ENCODE measurements at places on chromosomes 3 and 15. TPM values are rescaled to one million over a fixed set of nuclear protein-coding genes. Genes with fewer than 3 reads are reported as not detected.

DNA sequence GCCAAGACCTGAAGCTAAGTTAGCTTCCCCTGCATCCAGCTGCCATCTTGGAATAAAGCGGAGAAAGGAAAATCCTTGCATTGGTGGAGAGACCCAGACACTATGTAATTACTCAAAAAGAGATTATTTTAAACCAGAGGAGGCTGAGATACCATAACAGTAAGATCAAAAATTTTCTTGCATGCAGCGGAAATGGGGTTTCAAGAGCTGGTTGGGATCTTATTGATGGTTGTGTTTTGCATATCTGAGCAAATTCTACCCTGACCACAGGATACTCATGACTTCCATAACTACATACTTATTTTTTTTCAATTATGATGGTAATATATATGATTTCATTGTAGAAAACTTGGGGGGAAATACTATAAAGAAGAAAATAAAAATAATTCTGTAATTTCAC, 17.5 kb downstream of the TMEM158 start:
- H3K4me1 ChIP-seq: peaks cover 6% of the 10 kb centered on the region
- no peak overlapping the region for H3K4me3 ChIP-seq
- DNase-seq: no peak
- H3K27me3 ChIP-seq: no peaks in the 10 kb centered on the region
- H3K36me3 ChIP-seq: no peaks in the 10 kb centered on the region

The STARD9 gene
- 1.8 TPM for total RNA-seq

- H3K4me1 ChIP-seq: no peaks in the 10 kb centered on the region
- H3K36me3 ChIP-seq: no peaks in the 10 kb centered on the region
- no peak overlapping the region for H3K4me3 ChIP-seq
- no peaks in the 10 kb centered on the region for H3K27me3 ChIP-seq
- H3K27ac ChIP-seq: no peak overlapping the region
Measured at GRCh38 chr3:721086-721485, 371.7 kb upstream of the CNTN6 start.

- no peak for DNase-seq
- H3K4me1 ChIP-seq: peaks cover 5% of the 10 kb centered on the region
- H3K36me3 ChIP-seq: no peaks in the 10 kb centered on the region
- no peak overlapping the region for H3K27ac ChIP-seq
- no peaks in the 10 kb centered on the region for H3K27me3 ChIP-seq
Measured at GRCh38 chr3:108293858-108294257, 2.5 kb upstream of the HHLA2 start.

DNA sequence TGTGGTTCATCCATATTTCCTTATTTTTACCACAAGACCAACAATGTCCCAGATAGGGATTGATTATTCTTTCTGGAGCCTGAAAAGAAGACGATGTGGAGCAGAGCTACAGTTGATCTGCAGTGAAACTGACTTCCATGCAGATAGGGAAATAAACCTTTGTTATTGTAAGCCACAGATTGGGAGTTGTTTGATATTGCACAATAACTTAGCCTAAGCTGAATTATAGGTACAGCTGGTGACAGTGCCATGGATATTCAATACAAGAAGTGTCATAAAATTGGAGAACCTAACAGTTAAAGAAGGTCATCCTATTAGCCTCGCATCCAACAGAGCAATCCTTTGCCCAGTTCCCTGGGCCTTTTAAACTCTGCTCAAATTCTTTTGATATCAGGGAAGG, 367.7 kb upstream of the PPP2R3A start:
- no peak overlapping the region for H3K4me3 ChIP-seq
- no peaks in the 10 kb centered on the region for H3K4me1 ChIP-seq
- DNase-seq: no peak
- H3K27me3 ChIP-seq: no peaks in the 10 kb centered on the region

DNA sequence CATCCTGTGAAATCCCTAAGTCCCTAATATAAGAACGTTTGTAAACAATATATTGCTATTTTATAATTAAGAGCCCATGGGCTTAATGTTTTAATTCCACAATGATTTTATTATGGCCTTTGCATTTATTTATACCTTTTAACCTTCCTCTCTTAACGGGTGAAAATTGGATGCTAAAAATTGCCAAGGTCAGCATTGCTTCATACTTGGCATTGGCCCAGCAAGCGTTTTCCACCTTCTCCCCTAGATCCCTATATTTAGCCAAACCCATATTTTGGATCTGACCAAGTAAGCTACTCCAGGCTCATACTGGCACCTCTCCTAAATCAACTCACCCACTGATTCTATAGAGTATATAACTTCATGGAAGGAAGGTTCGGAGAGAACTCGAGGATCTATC, 188.0 kb upstream of the NR2F2 start:
- no peak for DNase-seq
- no peak overlapping the region for H3K4me3 ChIP-seq
- H3K27me3 ChIP-seq: no peaks in the 10 kb centered on the region
- peaks cover 8% of the 10 kb centered on the region for H3K4me1 ChIP-seq
- H3K27ac ChIP-seq: no peak overlapping the region

DNA sequence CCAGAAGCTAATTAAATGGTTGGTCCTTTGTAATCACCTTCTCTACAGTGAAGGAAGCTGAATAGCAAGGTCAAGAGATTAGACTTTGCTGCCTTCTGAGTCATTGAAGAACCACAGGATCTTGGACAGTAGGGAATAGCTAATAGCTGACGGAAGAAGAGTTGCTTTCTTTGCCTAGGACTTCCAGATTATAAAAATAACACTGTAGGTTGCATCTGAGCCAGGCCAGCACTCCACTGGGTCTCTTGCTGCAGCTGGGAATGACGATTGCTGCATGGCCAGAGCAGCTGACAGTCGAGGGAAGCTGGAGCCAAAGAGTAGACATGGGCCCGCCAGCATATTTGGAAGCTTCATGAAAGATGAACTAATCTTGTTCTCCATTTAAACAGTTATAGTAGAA, 81.5 kb upstream of the KCNMB2 start:
- no peak overlapping the region for H3K4me3 ChIP-seq
- no peaks in the 10 kb centered on the region for H3K36me3 ChIP-seq
- no peak overlapping the region for H3K27ac ChIP-seq
- no peaks in the 10 kb centered on the region for H3K27me3 ChIP-seq

DNA sequence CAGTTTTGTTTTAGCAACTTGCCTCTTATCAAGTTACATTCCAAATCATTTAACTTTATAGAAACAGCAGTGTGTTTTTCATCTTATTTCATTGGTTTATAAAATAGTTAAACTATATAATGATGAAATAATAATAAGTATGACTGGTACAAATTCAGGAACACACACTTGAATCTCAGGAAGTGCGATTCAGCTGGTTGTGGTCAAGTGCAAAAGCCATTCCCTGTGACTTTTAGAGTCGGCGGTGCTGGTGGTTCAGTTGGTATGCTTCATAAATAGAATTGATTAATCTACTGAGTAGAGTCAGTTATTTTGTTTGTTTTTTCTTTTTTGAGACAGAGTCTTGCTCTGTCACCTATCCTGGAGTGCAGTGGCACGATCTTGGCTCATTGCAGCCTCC, 22.7 kb downstream of the SACM1L start:
- H3K4me3 ChIP-seq: no peak overlapping the region
- H3K27ac ChIP-seq: no peak overlapping the region
- no peaks in the 10 kb centered on the region for H3K36me3 ChIP-seq

DNA sequence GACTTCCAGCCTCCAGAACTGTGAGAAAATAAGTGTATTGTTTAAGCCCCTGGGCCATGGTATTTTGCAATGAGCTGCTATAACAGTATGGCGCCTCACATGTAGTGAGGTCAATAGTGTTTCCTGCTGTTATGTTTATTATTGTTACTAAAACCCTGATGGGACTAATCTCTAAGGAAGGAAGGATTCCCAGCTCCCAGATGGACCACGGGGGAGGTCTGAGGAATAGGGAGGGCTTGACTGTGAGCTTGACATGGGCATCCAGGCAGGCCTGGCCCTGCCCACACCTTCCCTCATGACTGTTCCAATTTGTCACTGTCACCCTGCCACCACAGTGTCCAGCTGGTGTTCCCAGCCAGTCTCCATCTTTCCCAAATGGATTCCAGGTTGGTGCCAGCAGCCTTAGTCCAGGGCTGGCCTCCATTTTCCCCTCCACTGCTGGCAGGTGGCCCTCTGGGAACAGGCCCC, 14.5 kb upstream of the SLC41A3 start:
- H3K4me1 ChIP-seq: no peaks in the 10 kb centered on the region
- no peak overlapping the region for H3K27ac ChIP-seq
- no peaks in the 10 kb centered on the region for H3K27me3 ChIP-seq
- no peak overlapping the region for H3K4me3 ChIP-seq
- H3K36me3 ChIP-seq: no peaks in the 10 kb centered on the region

The ABHD5 gene
- 29.9 TPM for total RNA-seq

- DNase-seq: no peak
- H3K36me3 ChIP-seq: no peaks in the 10 kb centered on the region
- H3K4me3 ChIP-seq: no peak overlapping the region
- no peaks in the 10 kb centered on the region for H3K27me3 ChIP-seq
- peaks cover 10% of the 10 kb centered on the region for H3K4me1 ChIP-seq
- no peak overlapping the region for H3K27ac ChIP-seq
Measured at GRCh38 chr3:122217901-122218300, 34.4 kb downstream of the CASR start.

The ADAMTSL3 gene
- 6.2 TPM for total RNA-seq

DNA sequence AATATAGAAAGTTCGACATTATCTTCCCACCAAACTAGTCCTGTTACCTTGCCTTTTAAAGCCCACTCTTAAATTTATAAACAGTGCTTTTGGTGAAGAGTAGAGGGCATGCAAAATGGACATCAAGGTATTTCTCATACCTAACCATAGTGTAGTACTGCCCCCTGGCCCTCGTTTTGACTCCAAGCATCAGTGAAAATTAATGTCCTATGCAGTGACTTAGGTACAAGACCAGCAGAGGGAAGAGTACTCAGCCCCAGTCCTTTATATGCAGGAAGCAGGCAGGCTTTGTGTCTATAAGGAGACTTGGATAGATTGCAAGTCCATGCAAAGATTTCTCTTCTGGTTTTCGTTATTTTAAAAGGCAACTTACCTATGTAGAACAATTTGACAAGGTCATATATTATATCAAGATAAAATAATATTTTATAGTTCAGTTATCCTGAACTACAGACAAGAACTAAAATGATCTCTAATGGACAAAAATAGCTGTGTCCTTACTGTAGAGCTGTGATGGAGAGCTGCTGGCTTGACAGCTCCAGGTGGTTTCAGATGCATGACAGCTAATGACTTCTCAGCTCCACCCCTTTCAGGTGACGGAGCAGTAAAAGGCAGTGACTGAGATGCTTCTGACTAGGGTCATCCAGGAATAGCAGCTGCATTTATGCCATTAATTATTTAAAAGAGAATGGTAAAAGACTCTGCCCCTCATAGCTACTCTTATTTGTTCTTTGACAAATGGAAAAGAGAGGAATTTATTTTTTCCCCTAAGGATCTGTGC, 646.1 kb downstream of the SQOR start:
- no peaks in the 10 kb centered on the region for H3K36me3 ChIP-seq
- peaks cover 6% of the 10 kb centered on the region for H3K4me1 ChIP-seq
- no peak overlapping the region for H3K27ac ChIP-seq
- H3K4me3 ChIP-seq: no peak overlapping the region
- no peaks in the 10 kb centered on the region for H3K27me3 ChIP-seq

DNA sequence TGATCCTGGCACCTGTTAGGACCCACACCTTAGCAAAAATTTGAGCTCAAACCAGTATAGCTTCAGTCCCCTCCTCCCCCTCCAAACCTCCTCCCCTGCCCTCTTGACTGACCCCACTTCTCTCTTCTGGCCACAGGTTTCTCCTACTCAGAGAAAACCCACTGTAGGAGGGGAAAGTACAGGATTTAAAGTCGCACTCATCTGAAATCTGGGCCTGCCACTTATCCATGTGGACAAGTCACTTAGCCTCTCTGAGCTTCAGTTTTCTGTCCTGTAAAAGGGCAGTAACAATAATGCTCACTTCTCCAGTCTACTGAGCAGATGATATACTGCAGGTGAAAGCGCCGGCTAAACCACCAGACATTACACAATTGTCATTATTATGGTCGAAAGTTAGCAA, 142.7 kb downstream of the MEGF11 start:
- no peaks in the 10 kb centered on the region for H3K4me1 ChIP-seq
- no peak overlapping the region for H3K27ac ChIP-seq
- H3K36me3 ChIP-seq: no peaks in the 10 kb centered on the region
- peaks cover 15% of the 10 kb centered on the region for H3K27me3 ChIP-seq
- DNase-seq: no peak
- H3K4me3 ChIP-seq: no peak overlapping the region

All from hepatocyte (in vitro differentiated cells).